Ovary (tissue), 10 donors: ENCODE measurements at places on chromosomes 2 and 18. TPM values are rescaled to one million over a fixed set of nuclear protein-coding genes. Genes with fewer than 3 reads are reported as not detected.

DNA sequence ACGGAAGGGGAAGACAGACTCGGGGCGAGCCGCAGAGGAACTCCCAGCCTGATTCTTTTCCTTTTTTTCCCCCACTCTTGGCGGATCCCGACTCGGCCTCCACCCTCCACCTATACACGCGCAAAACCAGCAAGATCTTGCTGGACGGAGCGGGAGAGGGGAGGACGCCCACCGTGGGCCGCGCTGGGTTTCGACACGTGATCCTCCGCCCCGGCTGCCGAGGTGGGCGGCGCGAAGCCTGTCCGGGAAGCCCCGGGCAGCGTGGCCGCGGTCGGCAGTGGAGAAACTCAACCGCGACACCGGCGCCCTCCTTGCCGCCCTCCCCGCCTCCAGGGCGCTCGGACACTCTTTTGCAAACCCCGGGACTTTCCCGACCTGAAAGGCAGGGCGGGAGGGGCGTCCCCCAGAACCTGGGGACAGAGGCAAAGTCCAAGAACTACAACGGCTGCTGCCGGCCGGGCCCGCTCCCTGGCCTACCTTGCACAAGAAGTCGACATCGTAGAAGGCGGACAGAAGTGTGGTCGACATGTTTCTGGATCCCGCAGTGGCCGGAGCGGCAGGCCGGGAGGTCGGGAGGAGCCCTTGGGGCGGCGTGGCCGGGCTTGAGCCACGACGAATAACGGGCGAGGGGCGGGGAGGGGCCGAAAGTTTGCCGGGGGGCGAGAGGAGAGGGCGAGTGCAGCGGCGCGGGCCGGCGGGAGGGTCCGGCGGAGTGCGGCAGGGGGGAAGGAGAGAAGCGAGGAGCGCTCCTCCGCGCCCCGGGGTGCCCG lies 433 bp downstream of the ZFP36L2 start:
- DNase-seq, result peak; percentile 69

DNA sequence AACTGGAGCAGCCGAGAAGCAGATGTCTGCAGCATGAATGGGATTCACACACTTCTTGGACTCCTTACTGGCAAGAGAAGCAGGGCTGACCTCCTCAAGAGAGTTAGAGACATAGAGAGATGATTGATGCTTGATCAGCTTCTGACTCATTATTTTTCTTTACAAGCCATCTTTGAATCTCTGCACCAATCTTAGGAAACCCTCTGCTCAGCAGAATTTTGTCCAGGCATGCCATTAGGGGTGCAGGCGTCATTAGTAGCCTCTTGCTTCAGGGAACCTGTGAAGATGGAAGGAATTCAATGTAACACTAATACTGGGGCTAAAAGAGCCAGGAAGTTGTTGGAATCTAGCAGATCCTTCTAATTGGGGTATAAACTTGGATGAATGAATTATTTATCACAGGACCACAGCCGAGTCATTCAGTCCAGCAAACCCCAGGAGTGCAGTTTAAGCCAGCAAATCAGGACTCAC lies 151.8 kb downstream of the MGAT5 start:
- DNase-seq, result no peak

GRCh38 chr2:165245081-165245793 lies 6.0 kb downstream of the SCN2A start:
- DNase-seq, result no peak

GRCh38 chr2:196206804-196207203 lies 35.4 kb upstream of the STK17B start:
- DNase-seq, result no peak

DNA sequence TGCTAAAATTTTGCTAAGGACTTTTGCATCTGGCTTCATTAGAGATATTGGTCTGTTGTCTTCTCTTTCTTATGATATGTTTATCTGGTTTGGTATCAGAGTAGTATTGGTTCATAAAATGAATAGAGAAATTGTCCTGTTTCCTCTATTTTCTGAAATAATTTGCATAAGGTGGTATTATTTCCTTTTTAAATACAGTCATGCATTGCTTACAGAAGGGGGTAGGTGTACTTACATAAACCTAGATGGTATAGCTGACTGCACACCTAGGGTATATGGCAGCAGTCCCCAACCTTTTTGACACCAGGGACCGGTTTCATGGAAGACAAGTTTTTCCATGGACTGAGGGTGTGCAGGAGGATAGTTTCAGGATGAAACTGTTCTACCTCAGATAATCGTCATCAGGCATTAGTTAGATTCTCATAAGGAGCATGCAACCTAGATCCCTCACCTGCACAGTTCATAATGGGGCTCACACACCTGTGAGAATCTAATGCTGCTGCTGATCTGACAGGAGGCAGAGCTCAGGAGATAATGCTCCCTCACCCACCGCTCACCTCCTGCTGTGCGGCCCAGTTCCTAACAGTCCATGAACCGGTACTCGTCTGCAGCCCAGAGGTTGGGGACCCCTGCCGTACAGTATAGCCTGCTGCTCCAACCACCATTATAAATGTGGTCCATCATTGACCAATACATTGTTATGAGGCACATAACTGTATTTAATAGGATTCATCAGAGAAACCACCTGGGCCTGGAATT lies 189.2 kb downstream of the FAM210A start:
- no peak for DNase-seq

GRCh38 chr18:41378598-41378997 lies 576.4 kb upstream of the PIK3C3 start:
- no peak for DNase-seq

DNA sequence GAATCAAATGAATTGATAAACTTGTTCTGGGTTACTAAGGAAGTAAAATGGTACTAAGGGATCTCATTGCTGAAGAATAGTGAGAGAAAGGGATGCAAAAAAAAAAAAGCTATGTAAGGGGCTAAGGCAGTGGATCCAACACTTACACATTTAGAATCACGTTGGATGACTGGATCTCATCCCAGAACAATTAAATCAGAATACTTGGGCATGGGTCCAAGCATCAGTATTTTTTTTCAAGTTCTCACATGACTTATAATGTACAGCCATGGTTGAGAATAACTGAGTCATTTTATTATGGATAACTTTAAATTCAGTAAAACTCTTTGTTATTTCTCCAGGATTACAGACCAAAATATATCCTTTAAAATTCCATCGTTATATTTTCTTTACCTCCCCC lies 8.5 kb downstream of the DSC1 start:
- no peak for DNase-seq

DNA sequence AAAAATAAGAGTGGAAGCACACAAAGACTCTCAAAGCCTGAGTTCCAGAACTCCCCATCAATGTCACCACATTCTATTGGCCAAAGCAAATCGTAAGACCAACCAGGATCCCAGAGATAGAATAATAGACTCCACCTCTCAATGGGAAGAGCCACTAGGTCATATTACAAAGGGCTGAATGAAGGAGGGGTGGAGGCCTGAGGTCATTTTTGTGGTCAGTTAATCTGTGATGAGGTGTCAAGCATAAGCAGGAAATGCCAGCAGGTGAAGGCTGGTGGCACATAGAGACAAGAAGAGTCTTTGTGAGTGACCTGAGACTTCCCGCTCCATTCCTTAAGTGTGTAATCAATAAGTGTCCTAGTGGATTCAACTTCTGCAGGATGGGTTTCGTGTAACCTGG lies 144.3 kb downstream of the TFCP2L1 start:
- DNase-seq, result no peak

The CLK1 gene
- total RNA-seq, result 119 TPM

The SOS1 gene
- total RNA-seq, result 41.8 TPM

The RNF144A gene
- total RNA-seq, result 19.1 TPM

The SLC40A1 gene
- 345 TPM for total RNA-seq
